ENCODE measurements at places on chromosomes 12 and 14.
A peak's percentile ranks its signal among the peaks of the same experiment; 100 is the strongest.

- no peak for DNase-seq
These were observed 80.2 kb downstream of the TMTC1 start for GRCh38 chr12:29703528-29703927.

- DNase-seq: no peak
These were observed 3.4 kb downstream of the KLRB1 start for GRCh38 chr12:9604287-9604686.

DNA sequence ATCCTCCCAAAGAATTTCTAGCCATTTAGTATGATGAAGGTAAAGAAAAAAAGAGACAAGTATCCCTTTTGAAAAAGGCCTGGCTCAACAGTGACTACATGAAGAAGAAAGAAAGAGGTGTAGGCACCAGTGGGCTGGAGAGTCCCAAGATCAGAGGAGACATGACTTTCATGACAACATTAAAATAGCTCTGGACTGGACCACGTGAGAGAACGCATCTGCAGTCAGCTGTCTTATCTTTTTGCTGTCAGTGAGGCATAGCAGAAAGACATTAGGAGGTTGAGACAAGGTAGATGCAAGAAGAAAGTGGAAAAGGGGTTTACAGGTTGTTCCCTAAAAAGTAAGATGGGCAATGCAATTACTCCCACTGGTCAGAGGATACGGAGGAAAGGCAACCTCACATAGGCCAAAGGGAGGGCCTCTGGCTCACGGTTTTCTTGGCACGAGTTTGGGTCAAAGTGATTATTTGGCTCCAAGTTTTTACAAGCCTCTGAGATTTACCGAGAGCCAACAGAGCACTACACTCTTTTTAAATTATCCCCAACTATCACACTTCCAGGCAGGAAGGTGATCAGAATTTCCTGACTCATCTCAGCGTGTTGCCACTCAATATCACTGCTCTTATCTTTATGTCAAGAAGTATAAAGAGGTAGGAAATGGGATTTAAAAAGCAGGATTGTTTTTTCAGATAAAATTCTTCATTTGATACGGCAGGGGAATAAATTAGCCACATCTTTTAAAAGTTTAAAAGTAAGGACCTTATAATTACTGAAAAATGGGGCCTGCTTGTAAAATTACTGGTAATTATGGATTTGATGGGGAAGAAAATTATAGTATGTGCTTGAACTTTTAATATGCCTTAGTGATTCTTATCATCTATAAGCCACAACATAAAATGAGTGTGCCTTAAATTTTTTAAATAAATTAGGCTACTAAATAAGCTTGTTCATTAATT lies 29.2 kb downstream of the TMTC1 start:
- DNase-seq: no peak

GRCh38 chr12:94057262-94058151 lies 90.9 kb upstream of the PLXNC1 start:
- DNase-seq: no peak

DNA sequence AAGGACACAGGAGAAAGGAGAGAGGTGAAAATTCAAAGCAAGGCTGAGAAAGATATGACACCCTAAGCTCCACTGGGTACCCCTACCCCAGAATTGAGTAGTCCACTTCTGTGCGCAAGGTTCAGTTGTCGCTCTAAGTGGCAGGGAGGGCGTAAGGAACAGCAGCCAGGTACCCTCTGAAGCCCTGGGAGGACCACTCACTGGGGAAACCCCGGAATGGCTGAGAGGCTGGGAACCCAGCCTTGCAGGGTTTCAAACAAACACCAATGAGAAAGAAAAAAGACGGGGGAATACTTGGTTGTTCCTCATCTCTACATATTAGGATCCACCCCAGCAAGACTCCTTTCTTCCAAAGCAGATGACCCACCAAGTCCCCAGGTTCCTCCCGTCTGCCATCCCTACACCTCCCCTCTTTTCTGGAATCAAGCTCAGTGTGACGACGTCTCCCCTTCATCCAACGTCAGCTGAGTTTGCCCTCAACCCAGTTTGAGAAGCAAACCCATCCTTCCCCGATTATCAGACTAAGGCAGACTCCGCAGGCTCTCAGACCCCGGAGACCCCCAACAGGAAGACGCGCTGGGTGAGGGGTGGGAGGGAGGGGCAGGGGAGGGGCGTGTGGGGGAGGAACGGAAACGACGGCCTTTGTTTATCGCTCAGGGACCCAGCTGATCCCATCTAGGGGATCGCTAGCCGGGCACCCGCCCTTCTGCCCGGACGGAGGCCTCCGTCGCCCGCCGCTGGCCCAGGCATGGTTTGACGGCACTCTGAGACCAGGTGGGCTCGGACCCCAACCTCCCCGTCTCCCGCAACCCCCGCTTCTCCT lies 795 bp downstream of the LMBR1L start:
- DNase-seq: no peak

GRCh38 chr14:43169722-43170121 lies 1337.4 kb downstream of the FSCB start:
- DNase-seq: no peak

GRCh38 chr12:111141205-111141604 lies 220.8 kb upstream of the MYL2 start:
- DNase-seq: no peak

- DNase-seq: no peak
These were observed 765 bp upstream of the NFYB start for GRCh38 chr12:104138797-104139152.

DNA sequence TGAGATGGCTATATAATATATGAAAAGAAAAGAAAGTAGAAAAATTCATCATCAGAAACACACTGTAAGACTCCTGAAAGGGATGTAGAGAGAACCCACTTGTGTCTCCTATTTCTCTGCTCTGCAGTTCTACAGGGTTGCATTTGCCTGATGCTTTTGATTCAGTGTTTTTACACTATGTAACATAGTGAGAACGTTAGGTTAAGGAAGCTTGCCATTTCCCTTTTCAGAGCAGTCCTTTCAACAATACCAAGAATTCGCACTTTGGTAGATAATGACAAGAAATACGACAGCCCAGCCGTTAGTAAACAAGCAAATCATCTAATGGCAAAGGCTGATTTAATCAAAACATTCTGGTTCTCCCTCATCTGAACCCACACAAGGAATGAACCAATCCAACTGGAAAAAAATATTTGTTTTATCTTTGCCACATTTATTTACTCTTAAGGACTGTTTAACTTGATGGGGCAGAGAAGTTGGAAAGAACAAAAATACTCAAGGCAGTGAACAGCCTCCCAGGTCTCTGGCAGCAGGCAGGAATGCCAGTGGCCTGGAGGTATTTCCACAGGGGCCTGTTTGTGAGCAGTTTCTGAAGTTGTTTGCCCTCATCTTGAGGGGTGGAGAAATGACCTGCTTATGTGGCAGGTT lies 30.8 kb upstream of the SOCS2 start:
- no peak for DNase-seq

GRCh38 chr12:107241411-107241810 lies 148.1 kb upstream of the CRY1 start:
- no peak for DNase-seq

- peak; percentile 69 for DNase-seq
These were observed 33.7 kb downstream of the PAH start for GRCh38 chr12:102883204-102883799.

DNA sequence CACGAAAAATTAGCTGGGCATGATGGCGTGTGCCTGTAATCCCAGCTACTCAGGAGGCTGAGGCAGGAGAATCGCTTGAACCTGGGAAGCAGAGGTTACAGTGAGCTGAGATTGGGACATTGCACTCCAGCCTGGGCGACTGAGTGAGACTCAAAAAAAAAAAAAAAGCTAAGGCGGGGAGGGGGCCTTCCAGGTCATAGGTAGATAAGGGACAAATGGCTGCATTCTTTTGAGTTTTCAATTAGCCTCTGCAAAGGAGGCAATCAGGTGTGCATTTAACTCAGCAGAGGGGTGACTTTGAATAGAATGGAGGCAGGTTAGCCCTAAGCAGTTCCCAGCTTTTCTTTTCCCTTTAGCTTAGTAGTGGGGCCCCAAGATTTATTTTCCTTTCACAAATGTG lies 743 bp upstream of the AACS start:
- DNase-seq: no peak

GRCh38 chr12:45010059-45010458 lies 40.8 kb downstream of the DBX2 start:
- DNase-seq: no peak

- DNase-seq: no peak
These were observed 20.1 kb downstream of the ZNF84 start for GRCh38 chr12:133057446-133057845.
